H1 (cell line): ENCODE measurements at places on chromosomes 6 and 20. TPM values are rescaled to one million over a fixed set of nuclear protein-coding genes. Genes with fewer than 3 reads are reported as not detected.
A peak's percentile ranks its signal among the peaks of the same experiment; 100 is the strongest.

DNA sequence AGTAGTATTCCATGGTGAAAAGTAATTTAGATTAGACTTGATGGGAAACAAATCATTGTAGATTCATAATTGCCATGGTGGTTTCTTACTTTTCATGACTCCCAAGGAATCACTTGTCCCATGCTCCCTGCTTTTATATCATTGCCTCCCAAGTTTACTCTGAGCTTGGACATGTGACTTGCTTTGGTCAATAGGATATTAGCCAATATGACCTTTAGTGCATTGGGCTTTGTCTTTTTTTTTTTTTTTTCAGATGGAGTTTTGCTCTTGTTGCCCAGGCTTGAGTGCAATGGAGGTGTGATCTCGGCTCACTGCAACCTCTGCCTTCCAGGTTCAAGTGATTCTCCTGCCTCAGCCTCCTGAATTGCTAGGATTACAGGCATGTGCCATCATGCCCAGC is 15.5 kb upstream of the SMAP1 start:
- DNase-seq, result no peak

The GTSF1L gene
- not detected in 2 replicates for total RNA-seq

The MANEA gene
- 8.4 and 10.4 TPM in 2 replicates for total RNA-seq

DNA sequence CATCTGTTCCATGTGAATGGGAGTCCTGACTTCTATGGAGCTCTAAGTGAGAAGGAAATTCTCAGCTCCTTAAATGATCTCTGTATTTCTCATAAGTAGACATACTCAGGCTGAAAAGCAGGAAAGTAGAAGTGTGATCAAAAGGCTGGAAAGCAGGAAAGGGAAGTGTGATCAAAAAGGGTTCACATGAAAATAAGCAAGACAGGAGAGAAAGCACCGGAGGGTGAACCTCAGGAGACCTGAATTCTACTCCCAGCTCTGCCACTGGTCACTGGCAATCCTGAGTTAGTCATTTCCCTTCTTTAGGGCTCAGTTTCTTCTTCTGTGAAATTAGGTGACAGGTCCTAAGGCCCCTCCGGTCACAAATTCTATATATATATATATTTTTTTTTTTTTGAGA is 55.5 kb upstream of the TRERF1 start:
- no peak for DNase-seq

The SMLR1 gene
- not detected in 2 replicates for total RNA-seq

DNA sequence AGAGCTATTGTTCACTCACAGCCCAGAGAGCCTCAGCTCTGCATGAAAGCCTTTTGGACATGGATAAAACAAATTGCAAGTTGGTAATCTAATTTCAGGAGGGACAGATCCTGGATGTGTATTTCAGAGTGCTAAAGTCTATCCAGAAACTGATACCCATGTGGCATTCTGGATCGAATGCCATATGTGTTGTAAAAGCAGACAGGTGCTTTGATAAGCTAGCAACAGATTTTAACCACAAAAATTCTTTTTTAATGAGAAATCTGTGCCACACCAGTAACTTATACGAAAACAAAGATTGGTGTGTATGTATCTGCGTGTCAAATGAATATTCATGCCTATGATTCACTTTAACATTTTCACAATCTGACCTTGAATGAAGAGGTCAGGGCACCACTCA is 936.6 kb upstream of the MAP3K7 start:
- no peak for DNase-seq

- DNase-seq, result no peak
Measured at GRCh38 chr20:57267158-57267821, 849 bp upstream of the BMP7 start.

DNA sequence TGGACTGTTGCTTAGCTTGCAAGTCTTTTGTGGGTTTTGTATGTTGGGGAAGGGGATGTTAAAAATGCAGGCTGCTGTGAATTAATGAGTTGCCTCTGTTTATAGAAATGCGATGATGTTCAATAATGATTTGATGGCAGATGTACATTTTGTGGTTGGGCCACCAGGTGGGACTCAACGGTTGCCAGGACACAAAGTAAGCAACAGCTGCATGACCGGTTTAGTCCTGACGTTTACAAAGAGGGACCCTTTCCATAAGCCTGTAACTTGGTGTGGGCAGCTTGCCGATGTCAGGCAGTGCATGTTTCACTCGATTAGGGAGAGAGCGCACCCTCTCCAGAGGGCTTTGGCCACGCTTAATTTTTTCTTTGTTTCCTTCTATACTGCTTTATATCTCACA is 1.3 kb downstream of the BTBD3 start:
- no peak for DNase-seq

DNA sequence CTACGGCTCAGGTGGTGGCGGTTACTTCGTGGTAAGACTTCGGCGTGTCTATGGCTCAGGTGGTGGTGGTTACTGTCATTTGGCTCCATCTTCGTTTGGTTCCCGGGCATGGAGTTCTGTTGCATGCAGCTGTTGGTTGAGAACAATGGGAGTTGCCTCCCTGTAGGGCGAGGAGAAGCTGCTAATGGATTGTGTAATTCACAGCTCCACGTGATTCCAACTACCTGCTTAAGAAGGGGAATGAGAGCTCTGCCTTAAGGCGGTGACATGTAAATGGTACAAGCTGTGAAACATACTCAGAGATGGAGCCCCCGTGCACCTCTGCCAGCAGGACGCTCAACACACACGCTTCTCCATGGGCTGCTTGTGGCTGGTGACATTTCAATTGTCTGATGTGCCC is 12.4 kb upstream of the DACT2 start:
- DNase-seq, result no peak

The PCSK2 gene
- total RNA-seq, result 1.9 and 2.1 TPM in 2 replicates

DNA sequence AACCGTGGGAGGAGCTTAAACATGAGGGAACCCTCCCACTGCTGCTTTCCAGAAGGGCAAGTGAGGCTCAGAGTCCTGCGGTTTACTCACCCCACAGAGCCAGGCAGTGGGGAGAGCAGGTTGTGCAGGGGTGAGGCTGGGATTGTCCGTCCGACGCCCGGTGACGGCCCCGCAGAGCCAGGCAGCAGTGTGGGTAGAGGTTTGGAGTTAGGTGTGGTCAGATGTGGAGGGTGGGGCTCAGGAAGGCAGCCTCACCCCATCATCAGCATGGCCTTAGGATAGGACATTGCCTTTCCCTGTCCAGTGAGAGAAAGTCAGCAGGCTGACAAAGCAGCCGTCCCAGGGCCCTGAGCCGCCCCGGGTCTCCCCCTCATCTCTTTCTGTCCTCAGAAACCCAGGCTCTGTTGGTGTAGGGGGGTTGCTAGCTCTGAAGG is 234.6 kb downstream of the DLL1 start:
- peak; percentile 28 for DNase-seq

The GRM1 gene
- 0.78 and 1.3 TPM in 2 replicates for total RNA-seq

GRCh38 chr20:37622728-37623127 is 71.1 kb upstream of the CTNNBL1 start:
- no peak for DNase-seq

- no peak for DNase-seq
Measured at GRCh38 chr6:34593701-34594100, 37.6 kb upstream of the SPDEF start.

DNA sequence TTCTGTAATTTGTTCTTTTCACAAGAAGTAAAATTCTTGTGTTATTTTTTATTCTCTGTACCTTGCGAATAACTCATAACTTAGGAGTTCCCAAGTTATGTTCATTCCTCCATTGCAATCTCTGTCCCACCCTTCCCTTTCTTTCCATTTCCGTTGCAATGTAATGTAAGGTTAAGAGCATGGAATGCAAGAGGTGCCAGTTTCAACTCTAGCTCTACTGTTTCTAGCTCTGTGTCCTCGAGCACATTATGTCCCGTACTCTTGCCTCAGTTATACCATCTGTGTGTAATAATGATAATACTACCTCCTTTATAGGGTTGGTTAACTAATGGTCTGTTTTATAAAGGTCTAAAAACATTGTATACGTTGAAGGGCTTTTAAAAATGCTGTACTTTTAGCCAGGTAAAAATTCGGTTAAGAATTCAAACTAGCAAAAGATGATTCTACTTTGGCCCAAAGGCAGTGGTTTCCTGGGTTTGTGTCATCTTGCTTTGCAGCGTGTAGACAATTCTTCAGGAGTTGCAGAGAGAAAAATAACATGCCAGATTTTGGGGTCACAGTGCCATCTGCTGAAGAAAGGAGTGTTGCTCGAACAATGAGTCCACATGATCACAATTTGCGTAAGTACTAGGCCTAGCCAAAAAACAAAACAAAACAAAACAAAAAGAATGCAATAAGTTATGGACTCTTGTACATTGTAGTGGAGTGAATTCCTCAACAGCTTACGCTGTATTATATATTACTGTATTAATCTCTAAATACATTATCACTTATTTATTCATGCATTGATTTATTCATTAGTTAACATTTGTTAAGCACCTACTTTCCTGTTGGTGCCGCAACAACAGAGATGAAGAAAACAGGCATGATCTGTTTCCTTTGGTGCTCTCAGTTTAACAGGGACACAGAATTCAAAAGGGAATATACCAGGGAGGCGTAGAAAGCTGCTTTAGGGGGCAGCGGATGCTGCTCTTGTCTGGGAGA is 10.0 kb upstream of the PFDN4 start:
- no peak for DNase-seq

The COL19A1 gene
- total RNA-seq, result not detected in 2 replicates

DNA sequence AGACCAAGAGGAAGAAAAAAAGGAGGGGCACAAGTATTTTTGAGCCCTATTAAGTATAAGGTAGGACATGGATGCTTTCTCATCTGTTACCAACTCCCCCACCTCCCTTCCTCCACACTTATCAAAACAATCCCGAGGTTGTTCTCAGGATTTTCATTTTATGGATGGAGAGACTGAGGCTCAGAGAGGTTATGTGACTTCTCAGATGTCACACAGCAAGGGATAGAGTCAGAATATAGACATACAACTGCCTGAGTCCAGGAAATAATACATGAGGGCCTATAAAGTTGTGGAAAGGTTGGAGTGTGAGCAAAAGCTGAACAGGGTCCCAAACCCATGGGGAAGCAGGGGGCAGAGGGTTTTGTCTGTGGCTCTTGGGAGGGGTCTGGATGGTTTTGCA is 19.3 kb downstream of the KCNK17 start:
- no peak for DNase-seq

The TCP11 gene
- total RNA-seq, result not detected in 2 replicates

- DNase-seq, result no peak
Measured at GRCh38 chr6:16582446-16583143, 178.7 kb downstream of the ATXN1 start.

The TMEM242 gene
- total RNA-seq, result 8.2 and 9.0 TPM in 2 replicates

GRCh38 chr6:105991561-105992314 is 94.4 kb upstream of the PRDM1 start:
- no peak for DNase-seq

The AKAP12 gene
- 79.2 and 84.2 TPM in 2 replicates for total RNA-seq

GRCh38 chr6:163021054-163021453 is 293.3 kb downstream of the PACRG start:
- no peak for DNase-seq

The GGTLC1 gene
- not detected in 2 replicates for total RNA-seq

The RSPO3 gene
- not detected in 2 replicates for total RNA-seq

DNA sequence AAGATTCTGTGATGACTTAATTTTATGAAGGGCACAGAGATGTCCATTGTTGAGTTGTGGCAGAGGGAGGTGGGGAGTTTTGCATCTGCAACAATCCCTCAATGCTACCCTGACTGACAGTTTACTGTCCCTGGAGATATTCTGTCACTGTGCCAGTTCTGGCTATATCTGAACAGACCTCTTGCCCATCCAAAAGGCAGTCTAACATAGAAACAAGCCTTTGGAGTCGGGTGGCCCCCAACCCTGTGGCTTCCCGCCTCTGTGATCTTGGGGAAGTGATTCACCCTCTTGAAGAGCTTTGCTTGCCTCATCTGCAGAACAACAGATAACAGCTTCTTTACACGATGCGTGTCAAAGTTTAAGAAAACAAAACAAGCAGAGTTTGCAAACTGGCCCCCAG is 3.8 kb upstream of the E2F1 start:
- DNase-seq, result no peak

GRCh38 chr6:38320843-38321242 is 318.9 kb downstream of the BTBD9 start:
- DNase-seq, result no peak

- DNase-seq, result no peak
Measured at GRCh38 chr6:45541934-45542333, 164.2 kb upstream of the SUPT3H start.

- no peak for DNase-seq
Measured at GRCh38 chr20:951384-952169, 35.4 kb upstream of the ANGPT4 start.

The SUMO4 gene
- total RNA-seq, result 1.0 and 1.3 TPM in 2 replicates

GRCh38 chr20:12824328-12825225 is 184.2 kb upstream of the SPTLC3 start:
- DNase-seq, result no peak

GRCh38 chr6:163950159-163950558 is 535.6 kb downstream of the QKI start:
- no peak for DNase-seq

DNA sequence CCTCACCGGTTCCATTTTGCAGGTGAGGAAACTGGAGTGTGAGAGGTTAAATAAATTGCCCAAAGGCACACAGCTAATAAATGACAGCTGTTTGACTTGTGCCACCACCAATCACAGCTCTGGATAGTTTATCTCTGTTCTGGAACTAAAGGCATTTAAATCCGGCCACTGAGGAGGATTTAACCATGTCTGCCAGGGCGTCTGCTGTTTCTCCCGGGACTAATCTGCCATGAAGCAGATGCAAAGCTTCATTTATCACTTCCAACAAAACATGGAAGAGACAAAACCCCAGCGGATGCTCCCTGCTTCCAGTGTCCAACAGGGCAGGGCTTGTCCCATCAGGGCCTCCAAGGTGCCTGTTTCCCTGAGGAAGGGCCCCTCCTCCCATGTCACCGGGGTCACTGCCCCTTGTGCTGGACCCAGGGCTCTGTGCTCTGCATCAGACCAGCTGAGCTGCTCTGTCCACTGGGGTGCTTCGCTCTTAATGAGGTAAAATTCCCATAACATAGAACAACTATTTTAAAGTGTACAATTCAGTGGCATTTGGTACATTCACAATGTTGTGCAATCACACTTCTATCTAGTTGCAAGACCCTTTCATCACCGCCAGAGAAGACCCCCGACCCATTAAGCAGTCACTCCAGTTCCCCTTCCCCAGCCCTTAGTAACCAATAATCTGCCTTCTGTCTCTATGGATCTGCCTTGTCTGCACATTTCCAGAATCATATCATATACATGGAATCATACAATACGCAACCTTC is 244.3 kb downstream of the PTPRT start:
- DNase-seq, result no peak

DNA sequence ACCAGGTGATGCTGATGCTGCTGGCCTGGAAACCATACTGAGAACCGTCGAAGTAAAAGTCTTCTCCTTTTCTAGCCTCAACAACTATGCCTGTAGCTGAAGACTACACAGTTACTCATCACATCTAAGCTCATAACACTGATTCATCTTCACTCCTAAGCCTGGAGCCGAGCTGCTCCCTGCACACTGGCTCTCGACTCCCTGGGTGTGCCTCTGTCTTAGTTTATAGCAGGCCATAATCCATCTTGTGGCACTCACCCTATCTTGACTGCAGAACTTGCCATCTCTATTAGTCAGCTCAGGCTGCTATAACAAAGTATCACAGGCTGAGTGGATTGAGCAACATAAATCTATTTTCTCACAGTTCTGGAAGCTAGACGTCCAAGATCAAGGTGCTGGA is 191.0 kb downstream of the UNC5CL start:
- no peak for DNase-seq

GRCh38 chr6:31058128-31058894 is 48.0 kb downstream of the MUC22 start:
- DNase-seq, result no peak

The GID8 gene
- 72.9 and 73.1 TPM in 2 replicates for total RNA-seq

- DNase-seq, result no peak
Measured at GRCh38 chr6:125637207-125637606, 112.2 kb upstream of the HEY2 start.

GRCh38 chr6:22008248-22008836 is 288.5 kb downstream of the PRL start:
- DNase-seq, result no peak

- no peak for DNase-seq
Measured at GRCh38 chr6:149699150-149699549, 18.8 kb downstream of the LATS1 start.

The EPHA7 gene
- 6.1 and 6.8 TPM in 2 replicates for total RNA-seq
